CD4-positive, alpha-beta memory T cell (primary cell): ENCODE measurements at places on chromosomes 1 and 21.

DNA sequence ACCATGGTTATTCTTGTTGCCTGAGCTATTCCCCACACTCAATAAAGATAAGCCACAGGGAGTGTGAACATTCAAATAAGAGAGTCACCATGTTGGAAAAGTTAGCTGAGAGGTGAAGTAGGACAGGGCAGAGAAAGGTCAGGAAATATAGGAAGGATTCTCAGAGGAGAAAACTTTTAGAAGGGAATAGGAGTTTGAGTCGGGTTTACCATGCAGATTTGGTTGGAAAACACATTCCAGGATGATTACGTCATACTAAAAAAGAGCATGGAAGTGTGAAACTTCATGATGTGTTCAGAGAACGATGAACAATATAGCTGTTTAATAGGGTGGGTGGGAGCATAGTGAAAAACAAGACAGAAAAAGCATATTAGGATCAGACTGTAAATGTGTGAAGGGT, 1125.3 kb upstream of the ADGRL2 start:
- no peak for DNase-seq

GRCh38 chr1:196098000-196098399, 510.2 kb downstream of the KCNT2 start:
- DNase-seq = no peak

DNA sequence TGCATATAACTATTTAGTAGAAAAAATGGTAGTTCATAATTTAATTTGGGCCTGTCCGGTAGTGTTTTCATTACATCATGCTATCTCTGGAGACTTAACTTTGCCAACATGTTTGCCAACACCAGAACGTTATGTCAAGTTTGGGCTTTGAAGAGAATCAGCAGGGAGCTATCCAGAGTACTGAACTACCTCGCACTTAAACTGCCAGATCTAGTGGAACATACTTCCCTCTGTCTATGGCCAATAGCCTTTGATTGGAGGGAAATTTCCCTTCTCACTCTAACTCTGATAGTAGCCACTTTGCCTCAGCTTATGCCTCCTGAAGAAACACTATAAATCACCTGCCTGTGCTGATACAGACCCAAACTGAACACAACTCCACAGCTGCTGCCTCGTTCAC, 10.0 kb downstream of the LRRC53 start:
- no peak for DNase-seq

- no peak for DNase-seq
Observed at GRCh38 chr21:31666445-31667010, 7.0 kb downstream of the SOD1 start.

- DNase-seq = no peak
Observed at GRCh38 chr21:42113926-42114409, 42.9 kb downstream of the UMODL1 start.

DNA sequence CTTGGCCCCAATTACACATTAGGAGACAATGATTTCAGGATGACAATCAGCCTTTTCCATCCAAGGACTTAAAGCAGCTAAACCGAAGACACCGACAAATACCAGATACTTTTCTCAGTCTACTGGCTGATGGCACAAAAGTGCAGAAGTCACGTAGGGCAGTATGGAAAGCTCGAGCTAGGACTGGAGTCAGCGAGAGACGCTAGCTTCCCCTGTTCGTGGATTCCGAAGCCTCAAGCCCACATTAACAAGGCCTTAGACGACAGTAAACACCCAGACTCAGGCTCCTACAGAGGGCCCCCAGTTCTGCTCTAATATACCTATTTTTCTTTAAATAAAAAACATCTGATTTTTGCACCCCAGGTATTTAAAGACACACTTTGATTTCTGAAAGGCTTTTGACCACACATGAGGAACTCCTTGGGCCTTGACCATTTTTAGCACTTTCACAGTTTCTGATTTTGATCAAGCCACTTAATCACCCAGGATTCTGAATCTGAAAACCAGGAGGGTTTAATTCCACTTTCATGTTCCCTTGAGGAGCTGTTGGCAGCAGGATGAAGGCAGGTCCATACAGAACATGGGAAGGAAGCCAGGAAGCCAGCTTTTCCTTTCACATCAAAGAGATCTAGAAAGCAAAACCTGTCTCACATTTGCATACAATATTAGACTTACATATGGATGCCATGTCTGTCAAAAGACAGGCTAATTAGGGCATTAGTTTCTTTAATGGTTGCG, 204.1 kb downstream of the GABPA start:
- no peak for DNase-seq

GRCh38 chr1:205286335-205286950, 35.1 kb downstream of the NUAK2 start:
- peak; percentile 68 for DNase-seq

GRCh38 chr1:84803604-84804003, 89.4 kb downstream of the LPAR3 start:
- DNase-seq = no peak

- no peak for DNase-seq
Observed at GRCh38 chr1:221715321-221716169, 26.3 kb downstream of the DUSP10 start.

GRCh38 chr1:50099654-50100053, 9.1 kb upstream of the ELAVL4 start:
- no peak for DNase-seq

GRCh38 chr1:1626207-1627141, 5.5 kb upstream of the MMP23B start:
- DNase-seq = no peak

DNA sequence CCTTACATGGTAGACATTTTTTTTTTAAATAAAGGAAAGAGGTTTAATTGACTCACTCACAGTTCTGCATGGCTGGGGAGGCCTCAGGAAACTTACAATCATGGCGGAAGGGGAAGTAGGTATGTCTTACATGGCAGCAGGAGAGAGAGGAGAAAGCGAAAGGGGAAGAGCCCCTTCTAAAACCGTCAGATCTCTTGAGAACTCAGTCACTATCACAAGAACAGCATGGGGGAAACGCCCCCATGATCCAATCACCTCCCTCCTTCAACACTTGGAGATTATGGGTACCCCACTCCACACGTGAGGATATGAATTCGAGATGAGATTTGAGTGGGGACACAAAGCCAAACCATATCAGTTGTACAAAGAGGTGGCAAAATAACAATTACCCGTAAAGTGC, 301.7 kb downstream of the GRIK1 start:
- DNase-seq = no peak

DNA sequence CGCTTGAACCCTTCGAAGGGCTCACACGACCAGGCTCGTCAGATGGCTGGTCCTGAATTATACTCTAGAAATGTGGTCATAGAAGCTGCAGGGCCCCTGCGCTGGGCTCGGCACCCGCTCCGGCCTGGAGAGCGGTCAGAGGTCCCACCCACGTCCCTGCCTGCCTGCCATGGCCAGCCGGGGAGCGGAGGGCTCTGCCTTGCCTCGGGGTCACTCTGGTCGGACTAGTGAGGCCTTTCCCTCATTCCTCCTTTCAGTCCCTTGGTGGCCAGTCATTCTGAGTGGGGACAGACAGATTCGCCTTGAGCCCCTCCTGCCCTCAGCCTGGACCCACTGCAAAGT, 529 bp upstream of the MARCKSL1 start:
- no peak for DNase-seq

GRCh38 chr1:46587069-46587468, 17.0 kb downstream of the MKNK1 start:
- no peak for DNase-seq

GRCh38 chr1:233998891-233999290, 94.4 kb downstream of the SLC35F3 start:
- DNase-seq = no peak

DNA sequence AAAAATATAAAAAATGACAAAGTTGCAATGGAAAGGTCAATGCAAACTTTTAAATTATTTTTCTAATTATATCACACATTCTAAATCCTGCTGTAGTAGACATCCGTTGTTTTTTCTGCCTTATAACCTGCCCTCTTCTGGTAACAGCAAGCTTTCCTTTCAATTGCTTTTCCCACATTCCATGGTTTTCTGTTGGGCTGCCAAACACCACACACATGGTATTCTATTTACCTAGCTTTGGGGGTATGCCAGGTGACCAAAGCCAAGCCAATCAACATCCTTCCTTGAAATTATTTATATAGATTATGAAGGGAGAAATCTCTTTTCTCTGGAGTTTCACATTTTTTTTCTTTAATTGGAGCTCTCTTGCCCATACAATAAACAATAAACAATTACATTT, 3.4 kb upstream of the LAMC1 start:
- no peak for DNase-seq

DNA sequence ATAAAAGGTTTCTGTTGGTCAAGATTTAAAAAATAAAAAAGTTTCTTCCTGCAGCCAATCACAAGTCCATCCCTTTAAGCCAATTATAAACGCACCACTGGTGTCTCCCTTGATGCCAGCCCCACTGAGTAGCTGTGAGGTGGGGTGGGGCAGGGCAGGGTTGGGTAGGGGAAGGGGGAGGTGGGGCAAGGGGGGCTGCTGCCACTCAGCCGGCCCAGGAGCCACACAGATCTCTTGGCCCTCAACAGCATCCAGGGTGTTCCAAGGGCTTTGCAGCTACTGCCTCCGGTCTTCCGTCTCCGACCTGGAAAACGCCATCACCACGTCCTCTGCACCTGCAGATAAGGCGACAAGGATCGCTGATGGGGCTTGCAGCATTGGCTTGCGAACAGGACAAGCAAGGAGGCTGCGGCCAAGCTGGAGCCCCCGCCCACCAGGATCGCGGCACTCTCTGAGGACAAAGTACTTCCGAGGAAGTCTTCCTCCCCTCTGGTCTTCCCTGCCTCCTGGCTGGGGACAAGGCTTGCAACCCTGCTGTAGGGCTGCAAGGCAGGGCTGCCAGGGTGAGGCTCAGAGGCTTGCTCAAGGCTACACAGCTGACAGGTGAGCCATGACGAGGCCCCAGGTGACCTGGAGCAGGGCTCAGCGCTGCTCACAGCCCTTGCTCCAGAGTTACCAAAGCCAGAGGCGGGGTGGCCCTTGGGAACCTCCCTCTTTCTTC, 26.8 kb upstream of the CLSTN1 start:
- no peak for DNase-seq

DNA sequence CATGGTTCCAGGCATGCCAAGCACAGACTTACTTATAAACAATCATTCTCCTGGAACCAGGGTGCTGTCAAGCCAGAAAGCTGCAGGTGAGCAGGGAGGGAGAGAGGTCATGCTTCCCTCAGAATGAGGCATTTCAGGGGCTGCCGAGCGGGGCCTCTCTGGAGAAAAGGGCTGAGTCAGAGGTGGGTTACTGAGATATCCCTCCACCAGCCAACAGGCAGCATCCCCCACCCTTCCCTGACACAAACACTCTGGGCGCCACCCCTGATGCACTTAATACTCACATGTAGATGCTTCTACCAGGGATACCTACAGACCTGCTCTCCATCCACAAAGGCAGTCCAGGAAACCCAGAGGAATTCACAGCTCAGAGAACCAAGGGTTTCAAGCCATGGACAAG, 13.1 kb downstream of the STK40 start:
- no peak for DNase-seq

GRCh38 chr21:33203371-33203724, 26.4 kb upstream of the IFNAR2 start:
- no peak for DNase-seq

- DNase-seq = no peak
Observed at GRCh38 chr1:205492201-205492667, 12.2 kb upstream of the CDK18 start.

DNA sequence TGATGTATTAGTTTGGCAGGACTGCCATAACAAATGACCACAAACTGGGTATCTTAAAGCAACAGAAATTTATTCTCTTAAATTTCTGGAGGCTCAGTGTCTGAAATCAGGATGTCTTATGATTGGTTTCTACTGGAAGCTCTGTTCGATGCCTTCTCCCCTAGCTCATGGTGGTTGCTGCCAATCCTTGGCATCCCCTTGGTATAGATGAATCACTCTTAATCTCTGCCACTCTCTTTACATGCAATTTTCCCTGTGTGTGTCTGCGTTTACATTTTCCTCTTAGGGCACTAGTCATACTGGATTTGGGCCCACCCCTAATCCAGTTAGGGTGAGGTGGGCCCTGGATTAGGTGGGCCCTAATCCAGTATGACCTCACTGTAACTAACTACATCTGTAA, 54.7 kb upstream of the MPC2 start:
- DNase-seq = no peak

DNA sequence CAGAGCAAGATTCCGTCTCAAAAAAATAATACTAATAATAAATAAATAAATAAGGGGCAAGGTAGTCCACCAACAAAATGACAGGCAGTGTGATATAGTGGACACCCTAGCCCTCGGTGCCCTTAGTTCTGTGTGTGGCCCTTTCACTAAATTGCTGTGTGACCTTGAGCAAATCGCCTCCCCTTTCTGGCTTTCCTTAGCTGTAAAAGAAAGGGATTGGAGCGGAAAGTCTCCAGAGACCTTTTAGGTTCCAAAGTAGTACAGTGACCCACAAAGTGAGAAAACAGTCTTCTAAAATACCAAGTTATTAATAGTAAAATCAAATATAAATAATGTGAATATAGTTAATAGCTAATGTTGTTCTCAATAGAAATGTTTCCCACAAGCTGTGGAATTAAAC, 7.6 kb downstream of the LMNA start:
- DNase-seq = no peak
